NCI-H2081 (cell line): ENCODE measurements at places on chromosomes 16 and 17.

GRCh38 chr16:86685076-86685475 lies 106.7 kb downstream of the FOXL1 start:
- DNase-seq = no peak

DNA sequence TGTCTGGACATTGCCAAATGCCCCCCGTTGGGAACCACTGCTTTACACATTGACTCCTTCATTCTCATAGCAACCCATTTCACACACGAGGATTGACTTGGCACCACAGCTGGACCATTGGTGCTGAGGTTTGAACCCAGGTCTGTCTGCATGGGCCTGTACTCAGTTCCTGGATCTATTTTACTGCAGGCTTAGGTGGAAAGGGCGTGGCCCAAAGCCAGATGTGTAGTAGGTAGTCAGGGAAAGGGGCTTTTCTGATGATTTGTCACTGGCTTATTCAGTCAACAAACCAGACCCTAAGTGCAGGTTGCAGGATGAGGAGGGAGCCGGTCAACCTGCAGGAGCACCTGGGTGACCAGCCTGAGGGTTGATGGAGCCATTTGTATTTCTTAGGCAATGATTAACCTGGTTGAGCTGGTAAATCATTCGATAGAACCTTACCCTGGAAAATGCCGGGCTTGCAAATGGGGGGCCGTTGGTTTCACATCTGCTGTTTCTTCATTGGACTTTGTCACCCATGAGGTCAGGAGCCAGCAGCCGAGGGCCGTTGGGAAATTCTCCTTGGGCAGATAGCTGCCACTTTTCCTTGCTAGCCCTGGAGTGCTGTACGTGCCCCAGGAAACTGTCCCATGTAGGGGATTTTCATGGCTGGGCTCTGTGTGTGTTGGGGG lies 104.4 kb downstream of the CMIP start:
- DNase-seq = no peak

DNA sequence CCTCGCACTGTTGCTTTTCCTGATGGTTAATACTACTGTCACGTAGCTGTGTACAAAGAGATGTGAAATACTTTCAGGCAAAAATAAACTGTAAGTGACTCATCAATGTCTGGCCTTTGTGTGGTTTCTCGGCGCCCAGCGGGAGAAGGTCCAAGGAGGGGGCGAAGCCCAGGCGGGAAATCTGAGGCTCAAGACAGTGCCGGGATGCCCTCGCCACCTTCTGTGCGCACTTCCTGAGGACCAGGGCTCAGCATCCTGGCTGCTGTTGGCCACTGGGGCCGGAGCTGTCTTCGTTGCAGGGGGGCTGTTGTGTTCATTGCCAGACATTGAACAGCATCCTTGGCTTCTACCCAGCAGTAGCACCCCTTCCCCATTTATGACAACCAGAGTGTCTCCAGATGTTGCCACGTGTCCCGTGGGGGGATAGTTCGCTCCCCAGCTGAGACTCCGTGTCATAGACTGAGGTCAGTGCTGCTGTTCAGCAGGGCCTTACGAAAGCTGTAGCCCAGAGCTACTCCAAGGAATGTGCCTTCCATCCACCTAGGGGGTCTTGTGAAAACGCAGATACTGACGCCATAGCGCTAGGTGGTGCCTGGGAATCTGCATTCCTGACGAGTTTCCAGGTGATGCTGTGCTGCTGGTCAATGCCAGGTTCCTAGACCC lies 67.3 kb upstream of the PLCG2 start:
- DNase-seq = no peak

DNA sequence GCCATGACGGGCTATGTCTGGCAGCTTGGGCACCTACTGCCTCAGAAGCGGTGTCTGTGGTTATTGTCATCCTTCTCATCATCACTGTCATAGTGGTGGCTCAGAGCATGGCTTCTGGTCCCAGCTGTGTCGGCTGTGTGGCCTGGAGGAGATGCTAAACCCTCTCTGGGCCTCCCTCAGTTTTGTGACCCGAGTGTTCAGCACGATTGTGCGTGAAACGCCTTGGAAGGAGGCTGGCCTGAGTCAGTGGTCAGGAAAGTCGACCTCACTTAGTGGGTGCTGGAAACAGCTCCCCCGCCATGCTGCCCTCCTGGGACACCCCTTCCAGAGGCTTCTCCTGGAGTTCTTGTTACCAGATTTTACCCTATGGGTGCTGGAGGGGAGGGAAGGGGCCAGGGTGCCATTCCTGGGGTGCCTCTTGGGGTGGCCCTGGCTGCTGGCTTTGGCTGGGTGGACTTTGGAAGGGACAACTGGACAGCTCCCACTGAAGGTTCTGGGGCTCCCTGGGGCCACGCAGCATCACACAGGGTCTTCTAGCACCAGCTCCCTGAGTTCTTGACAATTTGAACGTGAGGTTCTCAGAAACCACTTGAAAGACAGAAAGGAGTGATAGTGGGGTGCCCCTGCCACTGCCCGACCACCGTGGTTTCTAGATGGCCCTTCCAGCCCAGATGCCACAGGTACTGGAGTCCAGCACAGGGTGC lies 226.5 kb upstream of the GSE1 start:
- DNase-seq = no peak

DNA sequence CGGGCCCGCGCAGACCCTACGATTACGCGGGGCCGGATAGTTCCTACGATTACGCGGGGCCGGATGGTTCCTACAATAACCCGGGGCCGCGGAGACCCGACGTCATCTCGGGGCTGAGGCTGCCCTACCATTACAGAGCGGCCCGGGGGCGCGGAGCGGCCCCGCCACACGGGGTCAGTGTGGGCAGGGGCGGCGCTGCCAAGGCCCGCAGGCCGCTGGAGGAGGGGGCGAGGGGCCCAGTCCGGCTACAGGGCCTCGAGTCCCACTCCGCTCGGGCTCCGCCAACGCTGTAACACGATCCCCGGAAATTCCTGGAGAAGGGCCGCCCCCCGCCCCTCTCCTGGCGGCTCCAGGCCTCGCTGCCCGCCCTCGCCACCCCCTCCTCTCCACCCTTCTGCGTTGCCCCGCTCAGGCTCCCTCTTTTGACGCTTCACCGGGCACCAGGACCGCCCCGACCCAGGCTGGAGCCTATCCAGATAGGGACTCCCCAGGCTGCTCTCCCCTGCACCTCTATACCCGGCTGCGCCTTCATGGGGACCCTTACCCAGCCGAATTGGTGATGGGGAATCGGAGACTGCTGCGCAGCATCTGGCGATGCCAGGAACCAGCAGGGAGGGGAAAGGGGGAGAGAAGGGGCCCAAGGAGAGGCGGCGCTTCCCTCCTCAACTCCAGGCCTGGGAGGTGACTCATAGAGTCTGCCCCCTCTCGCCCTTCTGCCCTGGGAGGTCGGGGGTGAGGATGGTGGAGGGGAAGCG lies at the start of gene RAB34:
Gene RAB34 (minus strand): TSS at position 291 of the 755 bp plus-strand sequence. CDS start 602 bp downstream, outside the sequence.
- DNase-seq = no peak

DNA sequence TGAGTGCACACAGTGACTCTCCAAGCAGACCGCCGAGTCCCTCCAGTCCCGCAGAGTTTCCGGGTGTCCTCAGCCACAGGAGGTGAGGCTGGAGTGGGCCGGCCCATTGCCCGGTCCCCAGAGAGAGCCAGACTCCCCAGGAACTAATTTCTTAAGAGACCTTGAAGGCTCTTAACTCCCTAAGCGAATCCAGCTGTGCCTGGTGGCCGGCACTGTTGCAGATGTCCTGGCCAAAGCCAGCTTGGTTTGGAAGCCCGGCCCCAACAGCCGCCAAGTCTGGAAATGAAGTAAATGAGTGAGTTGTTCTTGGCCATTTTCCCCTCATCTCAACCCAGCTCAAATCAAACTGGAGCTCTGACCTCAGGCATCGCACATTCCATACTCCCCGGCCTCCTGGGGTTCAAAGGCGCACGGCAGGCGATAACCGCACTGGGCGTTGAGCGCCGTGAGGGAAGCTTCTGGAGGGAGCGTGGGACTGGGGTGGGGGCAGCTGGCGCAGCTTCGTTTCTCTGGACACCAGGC lies 42.0 kb downstream of the CMIP start:
- no peak for DNase-seq

GRCh38 chr16:31112711-31113110 lies 4.5 kb downstream of the BCKDK start:
- no peak for DNase-seq
